ENCODE measurements at places on chromosomes 1 and 21.

GRCh38 chr1:177589166-177589565, 380.7 kb downstream of the SEC16B start:
- no peak for DNase-seq

DNA sequence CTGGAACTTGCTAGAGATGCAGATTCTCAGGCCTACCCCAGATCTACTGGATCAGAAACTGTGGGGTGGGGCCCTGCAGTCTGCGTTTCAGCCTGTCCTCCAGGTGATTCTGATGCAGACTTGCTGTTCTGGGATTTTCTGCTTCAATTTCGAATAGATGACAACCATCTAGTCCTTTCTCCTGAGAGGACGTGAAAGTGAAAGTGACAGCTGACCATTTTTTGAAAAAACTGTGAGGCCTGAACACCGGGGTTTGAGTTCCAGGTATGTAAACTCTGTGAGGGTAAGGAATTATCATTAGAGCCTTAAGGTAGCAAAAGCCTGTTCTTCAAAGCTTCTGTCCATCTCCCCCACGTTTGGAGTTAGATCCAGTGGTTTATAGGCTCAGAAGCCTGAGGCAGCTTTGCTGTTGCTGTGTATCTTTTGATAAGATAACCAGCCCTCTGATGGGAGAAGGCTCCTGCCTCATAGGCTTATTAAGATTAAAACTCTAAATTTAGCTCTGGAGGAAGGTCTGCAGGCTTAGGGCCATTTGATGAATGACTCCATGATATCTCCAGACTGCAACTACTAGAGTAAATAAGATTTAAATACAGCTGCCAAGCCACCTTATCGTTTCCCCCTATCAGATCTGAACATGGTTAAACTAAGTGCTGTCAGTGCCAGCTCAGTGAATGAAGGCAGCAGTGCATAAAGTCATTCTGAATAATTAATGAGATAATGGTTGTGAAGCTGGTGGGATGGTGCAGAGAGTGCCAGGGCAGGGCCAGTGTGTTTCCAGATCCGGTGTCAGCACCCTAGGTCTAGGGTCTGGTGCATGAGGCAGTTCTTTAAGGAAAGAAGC, 335.2 kb downstream of the HHAT start:
- DNase-seq: no peak

DNA sequence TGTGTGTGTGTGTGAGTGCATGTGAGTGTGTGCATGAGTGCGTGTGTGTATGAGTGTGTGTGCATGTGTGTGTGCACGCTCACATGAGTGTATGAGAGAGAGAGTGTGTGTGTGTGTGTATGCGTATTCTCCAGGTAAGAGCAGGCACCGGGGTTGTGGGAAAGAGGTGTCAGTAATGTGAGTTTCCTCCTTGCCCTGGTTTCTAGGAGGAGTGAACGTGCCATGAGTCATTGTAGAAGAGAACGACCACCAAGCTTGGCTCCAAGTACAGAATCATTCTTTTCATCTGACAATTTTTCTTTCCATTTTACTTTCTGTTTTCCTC, 79.1 kb downstream of the POFUT2 start:
- no peak for DNase-seq

- DNase-seq: no peak
These were observed 52.7 kb upstream of the ADARB1 start for GRCh38 chr21:45021428-45022347.

DNA sequence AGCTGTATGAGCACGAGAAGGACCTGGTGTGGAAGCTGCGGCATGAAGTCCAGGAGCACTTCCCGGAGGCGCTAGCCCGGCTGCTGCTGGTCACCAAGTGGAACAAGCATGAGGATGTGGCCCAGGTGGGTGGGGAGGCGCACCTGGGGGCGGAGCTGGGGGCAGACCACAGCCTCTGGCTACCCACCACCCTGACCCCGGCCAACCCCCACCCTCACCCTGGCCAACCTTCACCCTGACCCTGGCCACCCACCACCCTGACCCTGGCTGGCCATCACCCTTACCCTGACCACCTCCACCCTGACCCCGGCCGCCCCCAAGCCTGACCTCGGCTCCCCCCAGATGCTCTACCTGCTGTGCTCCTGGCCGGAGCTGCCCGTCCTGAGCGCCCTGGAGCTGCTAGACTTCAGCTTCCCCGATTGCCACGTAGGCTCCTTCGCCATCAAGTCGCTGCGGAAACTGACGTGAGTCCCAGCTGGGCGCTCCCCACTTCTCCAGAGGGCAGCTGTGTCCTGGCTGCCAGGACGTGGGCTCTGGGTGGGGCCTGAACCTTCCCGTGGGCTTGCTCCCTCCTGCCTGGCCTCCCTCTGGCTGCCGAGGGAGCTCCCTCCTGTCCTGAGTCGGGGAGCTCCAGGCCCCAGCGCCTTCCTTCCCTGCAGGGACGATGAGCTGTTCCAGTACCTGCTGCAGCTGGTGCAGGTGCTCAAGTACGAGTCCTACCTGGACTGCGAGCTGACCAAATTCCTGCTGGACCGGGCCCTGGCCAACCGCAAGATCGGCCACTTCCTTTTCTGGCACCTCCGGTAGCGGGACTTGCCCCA, 69.5 kb downstream of the PIK3CD start:
- no peak for DNase-seq

DNA sequence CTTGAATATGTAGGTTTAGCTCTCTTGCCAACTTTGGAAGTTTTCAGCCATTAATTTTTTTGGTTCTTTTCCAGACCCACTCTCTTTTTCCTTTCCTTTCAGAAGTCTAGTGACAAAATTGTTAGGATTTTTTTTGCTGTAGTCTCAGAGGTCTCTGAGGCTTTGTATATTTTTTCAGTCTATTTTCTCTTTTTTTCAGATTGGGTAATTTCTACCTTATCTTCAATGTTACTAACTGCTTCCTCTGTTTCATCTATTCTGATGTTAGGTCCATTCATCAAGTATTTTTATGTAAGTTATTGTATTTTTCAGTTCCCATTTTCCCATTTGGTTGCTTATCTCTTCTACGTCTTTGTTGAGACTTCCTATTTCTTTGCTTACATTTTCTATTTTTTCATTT, 15.7 kb downstream of the RGS2 start:
- DNase-seq: no peak

DNA sequence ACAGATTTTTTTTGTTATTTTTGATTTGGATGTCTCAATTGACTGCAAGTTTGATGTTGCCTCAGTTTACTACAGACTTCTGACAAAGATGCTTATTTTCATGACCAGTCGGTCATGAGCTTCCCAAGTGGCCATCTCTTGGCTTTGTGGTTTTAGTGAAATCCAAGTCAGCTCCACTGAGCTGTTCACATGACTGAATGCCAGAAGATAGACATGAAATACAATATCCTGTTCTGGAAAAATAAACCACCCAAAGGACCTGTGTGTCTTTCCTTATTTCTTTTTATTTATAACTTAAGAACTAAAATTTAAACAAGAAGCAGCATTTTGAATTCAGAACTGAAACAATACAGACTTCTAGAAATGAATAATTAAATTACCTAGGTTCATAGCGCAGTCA, 89.3 kb downstream of the HMCN1 start:
- DNase-seq: no peak

GRCh38 chr1:58857680-58858673, 74.1 kb upstream of the JUN start:
- DNase-seq: no peak

DNA sequence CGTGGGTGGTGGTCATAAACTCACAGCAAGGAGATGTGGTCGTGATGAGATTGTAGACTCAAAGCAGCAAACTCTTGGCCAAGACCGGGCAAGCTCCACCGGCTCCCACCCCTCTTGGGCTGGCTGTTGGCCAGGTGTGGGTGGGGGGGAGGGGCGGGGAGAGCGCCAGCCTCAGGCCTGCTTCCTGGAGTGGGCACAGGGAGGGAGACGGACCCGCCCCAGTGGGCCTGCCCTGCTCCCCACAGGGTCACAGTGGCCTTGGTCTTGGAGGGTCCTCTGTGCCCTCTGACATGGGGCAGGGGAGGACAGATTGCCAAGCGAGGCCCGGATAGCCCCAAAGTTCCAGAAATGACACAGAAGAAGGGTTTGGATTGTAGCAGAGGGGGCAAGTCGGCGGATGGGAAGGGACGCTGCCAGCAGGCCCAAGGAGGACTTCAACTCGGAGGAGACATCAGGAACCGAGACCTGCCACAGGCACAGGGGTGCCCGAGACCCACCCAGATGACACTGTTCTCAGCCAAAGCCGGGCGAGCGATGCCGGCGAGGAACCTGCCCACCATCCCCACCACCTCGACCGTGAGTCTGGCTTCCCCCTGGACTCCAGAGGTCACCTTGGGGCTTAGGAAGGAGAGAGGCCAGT, 85.4 kb upstream of the ACTRT2 start:
- no peak for DNase-seq

DNA sequence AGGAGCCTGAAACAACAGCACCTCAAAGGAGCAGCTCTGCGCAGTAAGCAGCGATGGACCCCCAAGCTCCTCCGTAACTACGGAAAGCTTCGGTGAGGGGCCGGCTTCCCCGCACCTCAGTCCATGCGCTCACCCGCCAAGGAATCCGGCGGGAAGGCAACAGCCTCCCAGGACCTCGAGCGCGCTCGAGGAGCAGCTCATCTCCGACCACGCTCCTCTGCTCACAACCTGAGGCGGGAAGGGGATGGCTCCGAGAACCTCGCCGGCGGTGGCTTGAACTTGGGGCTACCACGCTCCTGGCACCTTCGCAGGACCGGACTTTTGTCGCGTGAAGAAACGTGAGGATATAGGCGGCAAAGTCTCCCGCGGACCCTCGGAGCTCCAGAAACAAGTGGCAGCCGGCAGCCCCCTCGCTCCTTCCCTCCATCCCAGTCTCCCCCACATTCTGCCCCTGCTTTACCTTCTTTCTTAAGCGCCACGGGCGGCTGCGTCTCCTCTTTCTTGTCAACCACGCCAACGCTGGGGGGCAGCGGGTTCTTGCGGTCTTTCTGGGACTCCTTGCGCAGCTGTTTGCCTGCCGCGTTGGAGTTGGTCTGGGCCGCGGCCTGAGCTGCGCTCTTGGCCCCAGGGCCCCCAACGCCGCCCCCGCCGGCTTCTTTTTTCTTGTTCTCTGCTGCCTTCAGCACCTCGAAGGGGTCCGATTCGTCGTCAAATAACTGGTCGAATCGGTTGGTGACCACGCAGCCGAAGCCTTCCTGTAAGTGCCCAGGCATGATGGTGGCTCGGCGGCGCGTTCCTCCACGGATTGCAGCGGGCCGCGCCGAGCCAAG, 459 bp downstream of the SERBP1 start:
- DNase-seq: peak; percentile 43

- DNase-seq: no peak
These were observed 61.0 kb upstream of the ATP1A1 start for GRCh38 chr1:116311756-116312680.

DNA sequence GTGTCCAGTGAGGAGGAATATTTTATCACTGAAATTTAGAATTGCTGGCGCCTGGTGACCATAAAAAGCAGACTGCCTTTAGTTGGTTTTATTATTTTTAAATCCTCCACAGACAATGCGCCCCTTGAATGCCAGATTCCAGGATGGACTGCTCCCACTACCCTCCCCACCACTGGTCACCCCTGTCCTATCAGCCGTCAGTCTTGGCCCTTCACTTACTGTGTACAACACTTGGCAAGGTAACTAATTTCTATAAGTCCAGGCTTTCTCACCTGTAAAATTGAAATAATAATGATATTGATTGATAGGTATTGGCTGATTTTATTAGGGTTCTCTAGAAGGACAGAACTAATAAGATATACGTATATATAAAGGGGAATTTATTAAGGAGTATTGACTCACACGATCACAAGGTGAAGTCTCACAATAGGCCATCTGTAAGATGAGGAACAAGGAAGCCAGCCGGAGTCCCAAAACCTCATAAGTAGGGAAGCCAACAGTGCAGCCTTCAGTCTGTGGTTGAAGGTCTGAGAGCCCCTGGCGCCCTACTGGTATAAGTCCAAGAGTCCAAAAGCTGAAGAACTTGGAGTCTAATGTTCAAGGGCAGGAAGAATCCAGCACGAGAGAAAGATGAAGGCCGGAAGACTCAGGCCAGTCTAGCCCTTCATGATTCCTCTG, 17.8 kb downstream of the RHEX start:
- DNase-seq: no peak

GRCh38 chr1:184359909-184360308, 26.9 kb upstream of the C1orf21 start:
- no peak for DNase-seq

DNA sequence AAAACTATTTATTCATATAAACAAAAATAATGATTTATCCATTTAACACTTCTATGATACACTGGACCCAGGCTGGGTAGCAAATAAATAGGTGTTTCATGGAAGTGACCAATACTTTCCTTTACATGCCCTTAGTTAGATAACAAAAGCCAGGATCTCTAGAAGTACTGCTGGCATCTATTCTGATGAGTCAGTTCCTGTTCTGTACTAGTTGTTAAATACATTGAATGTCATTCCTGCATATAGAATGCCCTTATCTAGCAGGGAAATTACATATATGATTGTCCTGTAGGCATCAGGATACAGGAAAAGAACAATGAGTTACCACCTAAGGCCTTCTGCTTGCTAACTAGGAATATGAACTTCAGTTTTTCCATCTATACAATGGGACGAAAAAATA, 130.8 kb downstream of the HFM1 start:
- no peak for DNase-seq

All from NB4 (cell line).